AG08395 (cell line): ENCODE measurements at places on chromosomes 11 and 22.
A peak's percentile ranks its signal among the peaks of the same experiment; 100 is the strongest.

- no peak for DNase-seq
These were observed 13.0 kb upstream of the SLC39A13 start for GRCh38 chr11:47395223-47396048.

DNA sequence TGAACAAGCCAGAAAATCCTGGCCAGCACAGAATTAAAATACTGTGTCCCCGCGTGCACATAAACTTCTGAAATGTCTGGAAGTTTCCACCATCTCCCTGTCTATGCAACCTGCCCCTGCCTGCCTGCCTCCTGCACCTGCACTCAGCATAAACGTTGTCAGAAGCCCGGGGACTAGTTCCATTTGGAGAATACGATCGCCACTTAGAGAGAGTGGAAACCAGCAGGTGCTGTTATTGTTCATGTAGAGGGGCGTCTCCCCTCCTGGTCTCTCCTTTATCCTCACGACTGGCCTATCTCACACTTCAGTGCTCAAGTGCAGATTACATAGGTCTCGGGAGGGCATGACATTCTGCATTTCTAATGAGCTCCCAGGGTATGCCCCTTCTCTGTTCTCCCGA is 35.6 kb downstream of the MPPED1 start:
- no peak for DNase-seq

DNA sequence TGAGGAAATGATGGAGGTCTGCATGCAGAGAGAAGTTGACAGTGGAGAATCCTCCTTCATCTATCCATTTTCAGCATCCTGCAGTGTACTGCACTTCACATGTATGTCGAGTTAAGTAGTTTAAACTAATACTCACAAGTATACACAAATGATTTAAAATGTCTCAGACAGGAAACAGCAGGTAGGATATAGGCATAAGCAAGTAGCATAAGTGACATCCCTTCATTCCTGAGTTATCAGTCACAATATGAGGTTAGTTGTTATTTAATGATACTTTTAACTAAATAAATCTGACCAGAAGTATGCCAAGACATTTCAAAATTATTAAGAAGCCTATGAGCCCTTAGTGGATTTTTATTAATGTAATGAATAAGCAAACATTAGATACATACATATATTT is 37.4 kb downstream of the MTMR2 start:
- no peak for DNase-seq

DNA sequence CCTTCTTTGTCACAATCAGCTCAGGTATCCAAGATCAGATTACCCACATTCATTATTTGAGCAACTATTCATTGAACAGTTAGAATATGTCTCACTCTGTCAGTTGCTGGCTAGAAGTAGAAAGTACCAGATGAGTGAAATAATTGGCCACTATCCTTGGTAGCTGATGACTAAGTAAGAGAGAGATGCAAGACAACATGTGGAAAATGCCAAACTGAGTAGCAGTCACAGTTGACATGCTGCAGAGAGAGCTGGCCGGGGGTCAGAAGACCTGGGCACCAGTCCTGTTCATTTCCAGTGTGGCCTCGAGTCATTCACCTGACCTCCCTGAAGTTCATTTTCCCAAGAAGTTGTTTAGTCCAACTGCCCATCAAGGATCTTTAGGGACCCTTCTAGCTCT is 22.5 kb upstream of the SMIM35 start:
- DNase-seq = peak; percentile 70

- no peak for DNase-seq
These were observed 1.7 kb upstream of the LRRC4C start for GRCh38 chr11:41461057-41461681.

DNA sequence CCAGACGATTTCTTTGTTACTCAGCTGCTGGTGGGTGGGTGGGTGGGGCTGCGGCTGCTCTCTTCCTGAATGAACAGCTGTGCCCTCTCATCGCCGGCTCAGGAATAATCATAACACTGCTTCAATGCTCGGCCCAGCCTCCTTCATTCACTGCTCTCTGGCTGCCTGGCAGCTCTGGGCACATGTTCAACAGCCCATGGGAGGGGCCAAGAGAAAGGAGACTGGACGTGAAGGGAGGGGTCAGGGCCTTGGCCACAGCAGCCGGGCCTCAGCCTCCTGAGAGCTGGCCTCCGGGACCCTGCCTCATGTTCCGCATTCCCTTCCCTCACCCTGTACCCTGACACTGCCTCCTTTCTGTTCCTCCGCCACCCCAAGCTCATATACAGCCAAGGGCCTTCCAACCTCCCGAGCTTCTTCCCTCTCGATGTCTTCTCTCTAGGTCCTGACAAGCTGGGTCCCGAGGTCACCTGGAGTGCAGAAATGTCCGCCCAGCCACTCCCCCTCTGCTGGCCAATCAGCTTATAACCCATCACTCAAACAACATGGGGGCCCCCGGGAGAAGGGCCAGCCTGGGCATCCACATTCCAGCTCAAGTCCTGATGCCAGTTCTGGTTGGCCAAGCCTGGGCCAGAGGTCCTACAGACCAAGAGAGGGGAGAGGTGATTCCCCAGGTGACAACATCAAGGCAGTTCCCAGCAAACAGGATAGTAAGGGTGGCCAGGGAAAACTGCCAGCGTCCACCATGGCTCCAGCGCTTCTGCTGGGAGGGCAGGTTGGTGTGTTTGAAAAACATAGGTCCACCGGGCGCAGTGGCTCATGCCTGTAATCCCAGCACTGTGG is 3.2 kb upstream of the CSDC2 start:
- DNase-seq = peak; percentile 82

GRCh38 chr22:23767303-23767672 is 484 bp downstream of the CHCHD10 start:
- DNase-seq = no peak
